ENCODE measurements at places on chromosomes 6 and 20. TPM values are rescaled to one million over a fixed set of nuclear protein-coding genes. Genes with fewer than 3 reads are reported as not detected.

SLC35F1 gene
- 17.7 TPM for total RNA-seq

DNA sequence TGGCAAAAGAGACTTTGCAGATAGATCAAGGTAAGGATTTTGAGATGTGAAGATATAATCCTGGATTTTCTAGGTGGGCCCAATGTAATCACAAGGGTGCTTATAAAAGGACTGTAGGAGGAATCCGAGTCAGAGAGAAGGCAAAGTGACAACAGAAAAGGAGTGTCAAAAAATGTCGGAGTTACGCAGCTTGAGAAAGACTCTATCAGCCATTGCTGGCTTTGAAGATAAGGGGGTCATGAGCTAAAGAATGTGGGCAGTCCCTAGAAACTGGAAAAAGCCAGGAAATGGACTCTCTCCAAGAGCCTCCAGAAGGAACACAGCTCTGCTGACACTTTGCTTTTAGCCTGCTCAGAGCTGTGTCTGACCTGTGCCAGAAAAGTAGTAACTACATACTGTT lies 8.7 kb upstream of the RWDD1 start:
- no peak for DNase-seq

- DNase-seq: peak; percentile 78
These were observed 654 bp downstream of the FAM8A1 start for GRCh38 chr6:17600527-17601385.

GRCh38 chr6:118371955-118372354 lies 176.1 kb upstream of the PLN start:
- DNase-seq: no peak

DNA sequence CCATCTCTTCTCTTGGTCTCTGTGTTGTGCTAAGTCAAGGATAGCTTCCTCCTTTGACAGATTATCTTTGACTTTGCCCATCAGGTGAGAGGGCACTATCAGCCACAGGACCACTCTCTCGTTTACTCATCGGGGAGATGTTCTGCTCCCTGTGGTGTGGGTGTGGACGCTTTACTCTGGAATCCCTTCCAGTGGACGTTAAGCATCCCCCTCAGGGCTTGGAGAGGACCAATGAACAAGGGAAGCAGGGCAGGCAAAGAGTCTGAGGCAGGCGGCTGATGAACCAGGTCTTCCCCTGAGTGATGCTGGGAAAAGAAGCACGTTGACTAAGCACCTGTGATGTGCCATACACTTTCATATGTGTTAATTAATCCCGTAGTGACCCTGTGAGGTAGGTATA lies 21.0 kb upstream of the RNF24 start:
- DNase-seq: no peak

GRCh38 chr6:27667657-27668441 lies 194.9 kb upstream of the ZNF184 start:
- peak; percentile 30 for DNase-seq

DNA sequence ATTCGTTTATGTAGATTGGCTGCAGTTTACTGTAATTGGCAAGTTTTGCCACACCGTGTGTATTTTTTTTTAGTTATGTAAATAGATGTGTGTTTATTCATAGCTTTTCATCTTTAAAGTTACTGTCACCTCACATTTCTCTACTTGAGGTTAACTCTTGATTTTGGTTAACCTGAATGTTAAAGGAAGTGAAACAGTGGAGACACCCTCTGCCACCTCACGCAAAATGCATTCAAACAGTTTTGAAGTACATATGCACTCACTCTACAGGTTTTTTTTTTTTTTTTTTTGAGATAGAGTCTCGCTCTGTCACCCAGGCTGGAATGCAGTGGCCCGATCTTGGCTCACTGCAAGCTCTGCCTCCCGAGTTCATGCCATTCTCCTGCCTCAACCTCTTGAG lies 17.7 kb downstream of the OR2A4 start:
- DNase-seq: no peak

GRCh38 chr6:43231053-43231452 lies 1.8 kb upstream of the DNPH1 start:
- no peak for DNase-seq

AGPAT4 gene
- total RNA-seq: 34.5 TPM

GRCh38 chr6:15329197-15329671 lies 83.4 kb downstream of the JARID2 start:
- DNase-seq: peak; percentile 62

GRCh38 chr20:25199473-25200260 lies 4.2 kb downstream of the ENTPD6 start:
- no peak for DNase-seq

GABRR2 gene
- not detected for total RNA-seq

- no peak for DNase-seq
These were observed 160.8 kb downstream of the CDC5L start for GRCh38 chr6:44548319-44548718.

HSF2 gene
- total RNA-seq: 135 TPM

SH3BGRL2 gene
- total RNA-seq: 47.0 TPM

SLC17A4 gene
- not detected for total RNA-seq

EEF1A2 gene
- total RNA-seq: 0.54 TPM

TFAP2C gene
- 0.60 TPM for total RNA-seq

EYA4 gene
- total RNA-seq: 2.3 TPM

GRCh38 chr20:47357296-47358038 lies 968 bp upstream of the ZMYND8 start:
- peak; percentile 80 for DNase-seq

GRCh38 chr20:23122796-23123655 lies 36.9 kb upstream of the CD93 start:
- no peak for DNase-seq

FRMD1 gene
- not detected for total RNA-seq

DNA sequence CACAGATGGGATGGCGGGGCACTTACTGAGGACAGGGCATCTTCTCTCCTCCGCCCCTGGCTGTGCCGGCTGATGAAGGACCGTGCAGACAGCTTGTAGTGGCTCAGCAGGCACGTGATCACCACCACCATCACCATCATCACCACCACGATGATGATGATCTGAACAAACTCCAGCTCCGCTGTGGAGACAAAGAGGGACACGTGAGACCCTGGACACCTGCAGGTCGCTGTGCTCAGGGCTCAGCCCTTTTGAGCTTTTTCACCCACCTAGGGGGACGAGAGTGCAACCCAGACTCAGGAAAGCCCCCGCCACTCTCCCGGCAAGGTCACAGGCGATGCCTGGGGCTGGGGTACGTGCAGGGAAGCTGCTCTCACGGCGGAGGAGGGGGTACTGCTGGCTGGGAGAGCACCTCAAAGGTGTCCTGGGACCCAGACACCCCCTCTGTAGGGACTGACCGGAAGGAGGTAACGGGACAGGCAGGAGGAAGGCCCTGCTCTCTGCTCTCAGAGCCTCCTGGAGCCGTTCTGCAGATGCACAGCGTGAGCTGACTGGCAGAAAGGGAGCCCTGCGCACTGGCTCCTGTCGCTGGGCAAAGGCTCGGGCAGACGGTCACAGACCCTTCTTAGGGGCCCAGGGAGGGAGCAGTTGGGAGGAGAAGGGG lies 39.4 kb upstream of the ZBP1 start:
- no peak for DNase-seq

GRCh38 chr20:49858076-49858585 lies 45.5 kb downstream of the SLC9A8 start:
- no peak for DNase-seq

- DNase-seq: no peak
These were observed 27.6 kb upstream of the CGA start for GRCh38 chr6:87122477-87122876.

DNA sequence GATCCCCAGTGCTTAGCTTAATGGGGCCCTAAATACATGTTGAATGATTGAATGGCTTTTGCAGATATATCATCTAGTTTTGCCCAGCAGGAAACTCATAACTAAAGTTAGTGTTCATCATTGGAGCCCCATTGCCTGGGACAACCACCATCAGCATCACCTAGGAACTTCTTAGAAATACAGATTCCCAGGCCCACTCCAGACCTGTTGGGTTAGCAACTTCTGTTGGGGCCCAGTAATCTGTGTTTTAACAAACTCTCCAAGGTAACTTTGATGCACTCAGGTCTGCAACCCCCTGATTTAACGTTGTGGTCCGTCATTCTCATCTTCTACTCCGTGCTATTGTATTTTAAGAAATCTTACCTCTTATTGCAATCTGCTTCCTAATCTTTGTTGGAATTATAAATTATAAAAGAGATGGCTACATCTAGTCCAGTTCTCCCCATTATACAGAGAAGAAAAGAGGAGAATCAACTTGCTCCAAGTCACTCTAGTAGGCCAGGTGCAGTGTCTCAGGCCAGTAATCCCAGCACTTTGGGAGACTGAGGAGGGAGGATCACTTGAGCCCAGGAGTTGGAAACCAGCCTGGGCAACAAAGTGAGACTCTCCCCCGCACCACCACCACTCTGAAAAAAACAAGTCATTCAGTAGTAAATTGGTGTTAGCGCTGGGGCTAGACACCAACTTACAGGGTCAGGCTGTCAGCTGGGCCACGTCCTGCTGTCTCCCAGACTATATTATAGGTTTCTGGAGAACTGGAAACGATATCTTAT lies 13.7 kb downstream of the FOXP4 start:
- no peak for DNase-seq

DNA sequence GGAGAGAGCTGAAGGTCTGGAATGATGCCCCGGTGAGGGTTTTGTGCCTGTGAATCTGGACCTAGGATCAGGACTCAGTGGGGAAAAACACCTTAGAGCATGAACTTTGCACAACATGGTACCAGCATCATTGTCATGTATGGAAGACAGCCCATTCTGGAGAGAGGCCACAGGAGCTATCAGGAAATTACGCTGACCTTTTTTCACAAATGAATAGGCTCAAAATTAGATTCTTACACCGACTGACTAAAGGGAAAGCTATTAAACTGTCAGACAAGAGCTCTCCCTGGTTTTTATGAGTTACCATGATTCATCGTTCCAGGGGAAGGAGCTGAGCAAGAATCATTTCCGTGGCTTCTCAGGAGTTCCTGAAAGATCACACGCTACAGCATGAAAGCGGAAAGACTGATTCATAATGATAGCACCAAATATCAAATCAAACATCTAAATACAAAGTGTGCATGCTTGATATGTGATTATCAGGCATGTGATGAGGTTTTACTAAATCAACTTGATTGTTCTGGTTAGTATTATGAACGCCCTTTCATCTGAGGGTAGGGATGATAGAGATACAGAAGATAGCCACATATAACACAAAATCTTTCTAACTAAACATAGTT lies 224.9 kb upstream of the SMLR1 start:
- no peak for DNase-seq

PTCRA gene
- not detected for total RNA-seq

DNA sequence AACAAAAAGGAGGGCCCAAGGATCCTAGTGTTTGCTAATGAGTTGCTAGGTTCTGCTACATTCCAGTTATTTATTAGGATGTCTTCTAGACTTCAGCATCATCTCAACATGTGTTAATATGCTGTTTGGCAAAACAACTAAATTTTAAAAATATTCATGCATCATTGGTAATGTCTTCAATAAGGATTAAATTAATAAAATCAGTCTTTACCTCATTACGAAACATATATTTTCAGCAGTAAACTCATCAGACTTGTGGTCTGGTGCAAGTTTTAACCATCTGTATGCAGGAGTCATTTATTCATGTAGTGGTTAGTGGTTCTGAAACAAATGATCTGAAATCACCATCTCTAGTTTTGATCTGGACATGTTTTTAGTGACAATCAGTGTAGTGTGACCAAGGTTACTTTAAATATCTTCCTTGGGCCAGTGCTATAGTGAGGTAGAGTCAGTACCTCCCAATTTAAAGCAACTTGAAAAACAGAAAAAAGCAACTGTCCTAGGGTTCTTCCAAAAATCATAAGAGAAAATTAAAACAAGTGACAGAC lies 85.0 kb upstream of the KCNK16 start:
- no peak for DNase-seq

- DNase-seq: no peak
These were observed 29.4 kb downstream of the MARCKS start for GRCh38 chr6:113886512-113886911.

POPDC3 gene
- 8.2 TPM for total RNA-seq

- no peak for DNase-seq
These were observed 453.1 kb upstream of the SLC35B3 start for GRCh38 chr6:8888468-8888867.

SAMD3 gene
- total RNA-seq: 2.0 TPM

DNA sequence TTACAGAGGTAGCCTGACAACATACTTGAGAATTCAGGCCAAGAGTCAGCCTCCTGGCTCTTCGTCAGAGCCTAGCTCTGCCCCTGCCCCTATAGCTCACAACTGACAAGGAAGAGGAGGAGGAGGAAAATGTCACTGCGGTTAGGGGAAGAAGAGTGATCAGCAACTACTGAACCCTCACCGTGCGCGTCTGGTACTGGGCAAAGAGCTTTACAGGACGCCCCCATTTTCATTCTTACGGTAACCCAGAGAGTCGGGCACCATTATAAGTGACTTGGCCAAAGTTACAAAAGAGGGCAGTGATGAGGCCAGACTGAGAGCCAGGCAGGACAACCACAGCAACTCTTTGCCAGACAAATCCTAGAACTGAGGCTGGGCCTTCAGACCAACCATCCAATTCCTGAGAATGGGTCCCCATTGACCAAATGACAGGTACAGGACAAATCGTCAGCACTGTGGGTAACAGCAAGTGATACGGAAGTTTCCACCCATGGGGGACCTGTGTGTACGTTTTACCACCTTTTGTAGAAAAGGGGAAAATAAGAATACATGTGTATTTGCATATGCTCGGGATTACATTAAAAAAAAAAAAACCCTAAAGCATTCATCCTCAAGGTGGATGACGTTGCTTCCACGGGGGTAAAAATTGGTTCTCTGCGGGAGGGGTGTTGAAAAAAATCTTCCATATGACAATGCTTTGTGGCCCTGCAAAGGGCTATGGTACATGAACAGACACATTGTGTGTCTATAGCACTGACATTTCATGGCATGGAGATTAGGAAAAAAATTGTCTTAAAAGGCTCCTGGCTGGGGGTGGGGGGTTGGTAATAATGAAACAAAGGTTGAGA lies 118.0 kb downstream of the NFATC2 start:
- DNase-seq: no peak

DNA sequence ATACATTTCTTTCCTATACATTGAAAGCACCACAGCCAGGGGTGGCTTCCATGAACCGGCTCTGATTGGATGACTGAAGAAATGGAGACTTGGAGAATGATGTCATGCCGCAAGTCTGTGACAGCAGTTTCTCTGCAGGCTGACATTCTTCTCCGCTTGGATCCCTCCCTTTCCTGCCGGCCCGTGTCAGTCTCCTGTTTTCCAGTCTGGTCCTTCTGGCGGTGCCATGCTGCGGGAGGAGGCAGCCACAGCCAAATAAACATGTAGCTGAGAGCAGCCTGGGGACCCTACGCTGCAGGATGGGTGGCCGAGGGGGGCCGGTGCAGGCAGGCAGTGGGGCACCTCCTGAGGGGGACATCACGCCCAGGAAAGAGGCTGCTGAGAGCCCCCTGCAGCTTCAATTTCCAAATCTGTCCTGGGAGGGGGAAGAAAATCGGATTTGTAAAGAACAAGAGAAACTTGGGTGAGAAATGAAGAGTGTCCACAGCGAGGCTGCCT lies 178.0 kb downstream of the TAF4 start:
- no peak for DNase-seq

RIN2 gene
- 5.5 TPM for total RNA-seq

- DNase-seq: no peak
These were observed 2.2 kb upstream of the MYCT1 start for GRCh38 chr6:152695372-152696045.
